ENCODE measurements at places on chromosomes 3 and 15. TPM values are rescaled to one million over a fixed set of nuclear protein-coding genes. Genes with fewer than 3 reads are reported as not detected.

Gene SLC38A3
- total RNA-seq: not detected

Gene CTDSPL
- total RNA-seq: 24.5 TPM

Gene PPP1R14D
- not detected for total RNA-seq

Gene ALPK3
- total RNA-seq: 3.3 TPM

Measured in regular cardiac myocyte (primary cell).